ENCODE measurements at places on chromosomes 1 and 21. TPM values are rescaled to one million over a fixed set of nuclear protein-coding genes. Genes with fewer than 3 reads are reported as not detected.

DNA sequence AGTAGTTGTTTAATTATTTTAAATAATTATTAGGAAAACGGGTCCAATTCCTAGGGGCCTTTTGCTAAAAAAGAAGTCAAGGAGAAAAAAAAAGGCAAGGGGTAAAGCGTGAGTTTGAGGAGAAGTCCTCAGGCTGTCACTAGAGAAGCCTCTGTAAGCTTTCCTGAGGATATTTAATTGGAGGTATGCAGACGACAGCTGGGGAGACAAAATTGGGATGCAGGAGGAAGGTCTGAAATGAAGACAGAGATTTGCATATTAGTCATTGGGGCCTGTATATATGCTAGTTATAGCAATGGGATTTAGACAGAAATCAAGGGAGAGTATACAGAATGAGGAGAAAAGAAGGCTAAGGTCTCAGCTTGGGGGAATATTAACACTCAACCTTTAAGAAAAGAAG is 8.6 kb downstream of the ATP6V1G3 start:
- ATAC-seq: no peak

DNA sequence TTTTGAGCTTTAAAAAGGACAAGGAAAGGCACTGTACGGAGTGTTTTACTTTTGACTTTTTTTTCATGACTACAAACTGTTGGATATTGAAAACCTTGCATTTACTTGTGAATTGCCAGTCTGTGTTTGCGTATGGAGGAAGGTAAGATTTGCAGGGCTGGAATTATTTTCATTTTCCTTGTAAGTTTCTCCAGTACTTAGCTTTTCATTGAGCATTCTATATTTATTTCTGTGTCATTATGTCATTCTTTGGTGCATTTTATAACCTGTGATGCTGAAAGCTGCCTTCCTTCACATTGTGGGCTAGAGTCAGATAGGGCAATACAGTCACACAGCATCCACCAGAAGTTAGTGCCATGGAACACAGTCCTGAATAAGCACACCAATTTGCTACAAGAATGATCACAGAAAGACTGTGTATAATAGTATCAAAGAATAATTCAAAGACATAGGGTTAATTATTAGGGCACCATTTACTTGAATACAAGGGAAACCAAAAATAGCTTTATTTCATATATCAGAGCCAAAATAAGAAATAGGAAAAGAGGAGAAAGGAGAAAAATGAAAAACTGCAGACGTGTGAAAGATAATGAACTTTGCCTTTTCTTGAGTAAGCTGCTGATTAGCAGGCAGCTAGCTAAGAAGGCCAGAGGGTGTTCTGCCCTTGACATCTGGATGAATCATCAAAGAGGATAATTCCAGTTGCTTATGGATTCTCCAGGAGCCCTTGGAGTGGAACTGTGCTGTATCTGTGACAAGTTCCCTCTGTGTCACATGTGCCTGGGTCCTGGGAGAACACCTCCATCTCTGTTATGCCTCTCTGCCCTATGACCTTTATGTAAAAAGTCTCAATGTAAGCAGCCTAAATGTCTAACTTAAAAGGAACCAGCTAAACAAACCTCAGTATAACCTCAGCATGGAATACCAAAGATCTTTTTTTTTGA is 8.0 kb upstream of the FAM20B start:
- ATAC-seq: peak; percentile 78

DNA sequence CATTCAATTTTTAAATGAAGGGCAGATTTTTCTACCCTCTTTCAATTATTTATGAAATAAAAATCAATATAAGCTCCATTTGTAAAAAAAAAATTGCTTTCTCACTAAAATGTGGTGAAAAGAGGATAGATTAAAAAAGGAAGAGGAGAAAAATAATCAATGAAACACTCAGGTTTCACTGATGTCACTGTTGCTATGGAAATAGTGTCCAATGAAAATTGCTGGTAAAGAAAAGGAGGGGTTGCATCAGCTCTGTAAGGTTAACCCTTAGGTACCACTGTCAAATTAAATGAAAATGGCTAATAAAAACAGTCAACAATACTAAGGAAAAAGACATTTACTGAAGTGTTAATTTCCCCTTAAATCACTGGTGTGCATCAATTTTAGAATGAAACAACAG is 91.6 kb upstream of the TTC39A start:
- no peak for ATAC-seq

DNA sequence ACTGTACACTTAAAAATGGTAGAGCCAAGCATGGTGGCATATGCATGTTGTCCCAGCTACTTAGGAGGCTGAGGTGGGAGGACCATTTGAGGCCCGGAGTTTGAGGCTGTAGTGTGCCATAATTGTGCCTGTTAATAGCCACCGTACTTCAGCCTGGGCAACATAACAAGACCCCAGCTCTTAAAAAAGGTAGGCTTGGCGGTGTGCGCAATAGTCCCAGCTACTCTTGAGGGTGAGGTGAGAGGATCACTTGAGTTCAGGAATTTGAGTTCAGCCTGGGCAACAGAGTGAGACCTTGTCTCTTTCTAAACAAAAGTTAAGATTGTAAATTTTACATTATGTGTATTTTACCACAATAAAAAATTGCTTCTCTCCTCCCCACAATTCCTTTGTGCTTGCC is 19.7 kb downstream of the FNBP1L start:
- no peak for ATAC-seq

DNA sequence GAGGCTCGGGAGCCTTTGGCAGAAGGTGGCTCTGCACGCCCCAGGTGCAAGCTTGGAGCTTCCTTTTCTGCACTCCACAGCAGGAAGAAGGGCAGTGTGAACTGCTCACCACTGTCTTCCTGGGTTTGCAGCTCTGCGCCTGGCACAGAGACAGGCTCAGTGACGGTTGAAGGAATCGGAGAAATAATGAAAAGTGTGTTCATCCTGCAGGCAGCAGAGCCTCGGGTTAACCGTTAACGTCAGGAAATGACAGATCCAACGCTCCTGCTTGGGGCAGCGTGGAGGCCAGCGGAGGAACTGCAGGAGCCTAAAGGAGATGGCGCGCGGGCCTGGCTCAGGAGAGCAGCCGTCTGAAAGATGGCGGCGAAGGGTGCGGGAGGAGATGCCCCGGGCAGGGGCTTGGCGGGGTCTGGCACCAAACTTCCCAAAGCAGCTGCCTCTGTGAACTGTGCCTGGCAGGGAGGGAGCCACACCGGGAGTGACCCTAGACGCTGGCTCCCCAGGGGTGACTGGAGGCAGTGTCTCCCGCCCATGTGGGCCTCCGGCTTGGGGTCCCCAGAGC is 10.9 kb upstream of the SAMD11 start:
- ATAC-seq: no peak

- peak; percentile 84 for ATAC-seq
Observed at GRCh38 chr1:221494670-221495069, 247.2 kb downstream of the DUSP10 start.

GRCh38 chr1:70486676-70487458 is 75.8 kb downstream of the CTH start:
- ATAC-seq: no peak

- ATAC-seq: peak; percentile 79
Observed at GRCh38 chr1:35448344-35448801, 108.8 kb downstream of the KIAA0319L start.

DNA sequence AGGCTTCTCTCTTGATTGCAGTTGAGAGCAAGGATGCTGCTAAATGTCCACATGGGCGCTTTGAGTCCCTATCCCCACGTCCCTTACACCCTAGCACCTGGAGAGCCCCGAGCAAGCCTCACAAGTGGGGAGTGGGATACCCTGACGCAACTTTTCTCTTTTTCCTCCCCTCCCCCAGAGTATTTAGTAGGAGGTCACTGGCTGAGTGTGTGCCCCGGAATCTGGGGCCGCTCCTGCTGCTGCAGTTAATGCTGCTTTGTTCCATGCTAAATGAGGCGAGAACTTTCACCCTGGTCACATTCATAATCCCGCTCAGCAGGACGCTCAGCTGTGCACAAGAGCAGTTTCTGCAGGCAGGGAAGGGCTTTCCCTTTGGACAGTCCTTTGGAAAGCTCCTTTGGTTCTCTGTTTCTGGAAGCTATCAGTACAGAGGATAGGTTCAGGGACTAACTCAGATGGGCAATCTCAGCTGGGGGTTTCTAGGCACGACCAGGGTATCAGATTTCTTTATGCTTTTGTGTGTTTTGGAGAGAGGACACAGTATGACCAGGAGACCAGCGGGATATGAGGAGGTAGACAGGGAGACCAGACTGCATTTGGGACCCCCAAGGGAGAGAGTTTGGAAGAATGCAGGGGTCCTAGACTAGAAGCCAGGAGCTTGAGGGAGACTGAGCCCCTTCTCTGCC is 75.9 kb downstream of the NOS1AP start:
- no peak for ATAC-seq

DNA sequence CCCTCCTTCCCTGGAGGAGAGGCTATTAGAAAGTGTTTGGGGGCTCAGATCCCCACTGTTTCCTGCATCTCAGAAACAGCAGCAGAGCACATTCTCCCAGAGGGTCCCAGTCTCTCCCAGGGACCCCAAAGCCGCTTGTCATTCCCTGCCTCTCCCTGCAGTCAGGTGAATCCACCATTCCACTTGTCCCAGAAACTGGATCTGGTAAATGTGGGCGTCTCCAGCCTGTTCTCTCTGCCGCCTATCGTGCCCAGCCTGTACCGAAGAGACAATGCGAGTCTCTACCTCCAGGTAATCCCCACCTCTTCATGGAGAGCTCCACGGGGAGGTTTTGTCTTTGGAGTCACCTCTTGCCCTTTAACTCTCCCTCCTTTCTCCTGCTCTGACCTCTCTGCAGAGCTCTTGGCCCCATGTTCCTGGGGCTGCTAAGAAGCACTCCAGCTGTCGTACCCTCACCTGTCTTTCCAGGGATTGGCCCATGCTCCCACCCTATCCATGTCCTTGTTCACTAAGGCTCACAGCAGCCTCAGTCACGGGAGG is 26.9 kb downstream of the INAVA start:
- ATAC-seq: no peak

DNA sequence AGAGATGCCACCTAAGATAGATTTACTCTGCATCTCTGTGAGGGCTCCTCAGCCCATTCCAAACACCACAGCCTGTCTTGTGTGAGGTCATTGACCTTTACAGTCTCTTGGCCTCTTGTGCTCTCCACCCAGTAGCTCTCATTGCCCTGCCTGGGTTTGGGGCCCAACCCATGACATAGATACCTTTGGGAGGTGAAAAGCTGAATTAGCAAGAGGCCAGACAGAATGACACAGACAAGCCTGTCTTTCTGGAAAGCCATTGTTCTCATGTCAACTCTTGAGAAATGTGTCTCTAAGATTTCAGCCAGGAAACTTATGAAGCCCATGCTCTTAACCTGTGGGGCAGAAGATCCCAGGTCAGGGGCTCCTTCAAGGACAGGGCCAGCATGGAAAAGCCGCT is 18.4 kb upstream of the F3 start:
- peak; percentile 89 for ATAC-seq

DNA sequence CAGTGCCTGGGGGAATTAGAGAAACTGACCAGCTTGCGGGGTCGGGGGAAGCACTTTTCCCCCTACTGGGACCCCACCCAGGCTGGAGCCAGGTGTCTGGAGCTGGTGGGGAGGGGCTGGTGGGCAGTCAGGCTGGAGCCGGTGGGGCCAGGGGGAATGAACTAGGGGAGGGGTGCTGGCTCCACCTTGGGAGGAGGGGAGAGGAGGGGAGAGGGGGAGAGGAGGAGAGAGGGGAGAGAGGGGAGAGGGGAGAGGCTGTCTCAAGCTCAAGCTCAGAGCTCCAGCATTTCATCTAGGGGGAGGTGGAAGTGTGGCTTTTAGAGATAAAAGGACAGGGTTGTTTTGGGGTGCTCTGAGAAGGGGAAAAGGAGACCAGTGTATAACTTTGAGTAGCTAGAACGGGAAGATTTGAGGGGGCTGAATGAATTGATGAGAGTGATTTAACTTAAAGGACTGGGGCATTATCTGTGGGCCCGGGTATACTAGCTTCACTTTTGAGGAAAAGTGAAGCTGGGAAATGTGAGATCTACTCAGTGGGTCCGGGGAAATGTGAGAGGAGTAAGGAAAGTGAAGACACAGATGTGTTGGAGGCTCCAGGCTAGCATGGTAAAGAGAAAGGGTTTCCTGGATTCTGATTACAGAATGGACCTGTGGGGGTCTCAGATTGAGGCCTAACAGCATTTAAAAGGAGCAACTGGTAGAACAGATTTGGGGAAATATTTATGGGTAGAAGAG is 2.8 kb downstream of the EFNA1 start:
- no peak for ATAC-seq

- ATAC-seq: no peak
Observed at GRCh38 chr1:181095763-181096184, 7.3 kb downstream of the IER5 start.

DNA sequence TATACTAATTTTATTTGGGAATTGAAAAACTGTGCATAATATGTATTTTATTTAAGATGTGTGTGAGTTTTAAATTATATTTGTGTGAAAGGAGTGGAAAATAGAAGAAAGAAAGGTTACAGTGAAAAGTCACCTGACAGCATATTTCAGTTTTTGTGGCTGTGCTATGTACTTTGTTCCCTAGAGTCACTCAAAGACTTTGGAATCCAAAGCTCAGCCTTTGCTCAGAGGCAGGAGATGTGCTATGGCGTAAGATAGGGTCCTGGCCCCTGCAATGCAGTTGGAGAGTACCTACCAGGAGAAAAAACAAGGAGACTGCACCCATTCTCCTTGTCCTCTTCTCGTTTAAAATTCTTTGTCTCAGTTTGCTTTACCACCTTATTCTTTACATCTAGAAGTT is 2.9 kb downstream of the CCDC30 start:
- ATAC-seq: no peak

DNA sequence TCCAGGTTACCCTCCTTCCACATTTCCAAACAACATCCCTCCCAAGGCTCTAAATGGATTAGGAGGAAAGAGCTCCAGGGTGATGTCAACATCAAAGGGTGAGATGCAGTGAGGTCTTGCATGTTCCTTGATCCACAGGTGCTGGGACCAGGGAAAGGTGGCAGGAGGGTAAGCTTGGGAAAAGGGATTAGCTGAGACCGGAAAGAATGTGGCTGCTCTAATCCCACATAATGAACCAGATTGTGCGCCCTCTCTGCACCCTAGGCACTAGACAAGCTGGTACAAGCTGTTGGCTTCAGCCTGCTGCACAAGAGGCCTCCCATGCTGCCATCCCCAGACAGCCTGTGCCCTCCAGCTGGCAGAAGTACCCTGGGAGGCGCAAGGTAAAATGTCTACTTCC is 34.9 kb downstream of the PLXNA2 start:
- peak; percentile 84 for ATAC-seq

DNA sequence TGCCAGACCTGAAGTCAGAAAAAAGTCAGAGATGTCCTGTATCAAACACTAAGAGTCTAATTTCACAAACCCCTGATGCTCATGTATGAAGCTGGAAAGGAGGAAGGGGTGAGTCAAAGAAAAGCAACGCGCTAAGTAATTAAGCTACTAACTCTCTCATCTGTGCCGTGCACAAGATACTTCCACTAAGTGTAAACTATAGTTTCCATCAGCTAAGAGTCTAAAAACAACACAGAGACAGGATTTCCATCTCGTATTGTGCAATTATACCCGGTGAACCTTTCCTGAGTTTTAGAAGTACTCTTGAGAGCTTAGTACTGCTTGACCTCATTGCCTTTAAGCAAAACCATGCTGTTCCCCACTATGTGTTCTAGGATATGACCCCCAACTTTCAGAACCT is 19.0 kb downstream of the DNALI1 start:
- ATAC-seq: no peak

The S100A9 gene
- 34,355 TPM for total RNA-seq

The GGPS1 gene
- 21.1 TPM for total RNA-seq

The EPHA8 gene
- total RNA-seq: 0.48 TPM

The PLA2G5 gene
- total RNA-seq: 0.52 TPM
